Astrocyte of the cerebellum (primary cell): ENCODE measurements at places on chromosomes 7 and 10.
A peak's percentile ranks its signal among the peaks of the same experiment; 100 is the strongest.

GRCh38 chr7:155217634-155218033, 80.0 kb upstream of the INSIG1 start:
- no peak for DNase-seq

DNA sequence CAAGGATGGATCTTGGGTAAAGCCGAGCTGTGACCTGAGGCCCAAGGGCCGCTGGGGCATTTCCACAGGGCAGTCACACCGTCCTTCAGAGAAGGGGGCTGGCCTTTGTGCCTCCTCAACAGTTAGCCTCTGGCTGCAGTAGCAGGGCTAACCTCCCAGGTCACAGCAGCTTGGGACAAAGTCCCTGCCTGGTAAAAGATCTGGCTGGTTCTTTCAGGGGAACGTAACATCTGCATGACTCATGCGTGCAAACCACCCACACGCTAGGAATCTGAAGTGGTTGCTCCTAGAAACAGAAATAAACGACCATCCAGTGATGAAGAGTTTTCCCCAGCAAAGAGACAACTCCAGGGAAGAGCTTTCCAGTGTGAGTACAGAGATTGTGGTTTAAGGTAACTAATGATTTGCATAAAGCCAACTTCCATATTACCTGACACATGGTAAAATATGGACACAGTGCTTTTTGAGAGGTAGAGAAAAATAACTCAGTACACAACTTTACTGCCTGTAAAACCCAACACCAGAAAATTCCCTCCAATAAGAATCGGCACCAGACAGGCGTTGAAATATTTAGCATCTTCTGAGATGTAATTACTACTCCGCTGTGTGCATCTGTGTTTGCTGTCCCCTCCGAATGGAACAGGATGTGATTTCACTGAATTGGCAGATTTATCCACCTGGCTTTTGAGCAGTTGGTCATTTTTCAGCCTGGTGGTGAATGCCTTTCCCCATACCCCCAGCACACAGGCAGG, 84.9 kb upstream of the ADRB1 start:
- peak; percentile 83 for DNase-seq

- DNase-seq, result no peak
Measured at GRCh38 chr7:43757073-43757720, 1.3 kb upstream of the BLVRA start.

DNA sequence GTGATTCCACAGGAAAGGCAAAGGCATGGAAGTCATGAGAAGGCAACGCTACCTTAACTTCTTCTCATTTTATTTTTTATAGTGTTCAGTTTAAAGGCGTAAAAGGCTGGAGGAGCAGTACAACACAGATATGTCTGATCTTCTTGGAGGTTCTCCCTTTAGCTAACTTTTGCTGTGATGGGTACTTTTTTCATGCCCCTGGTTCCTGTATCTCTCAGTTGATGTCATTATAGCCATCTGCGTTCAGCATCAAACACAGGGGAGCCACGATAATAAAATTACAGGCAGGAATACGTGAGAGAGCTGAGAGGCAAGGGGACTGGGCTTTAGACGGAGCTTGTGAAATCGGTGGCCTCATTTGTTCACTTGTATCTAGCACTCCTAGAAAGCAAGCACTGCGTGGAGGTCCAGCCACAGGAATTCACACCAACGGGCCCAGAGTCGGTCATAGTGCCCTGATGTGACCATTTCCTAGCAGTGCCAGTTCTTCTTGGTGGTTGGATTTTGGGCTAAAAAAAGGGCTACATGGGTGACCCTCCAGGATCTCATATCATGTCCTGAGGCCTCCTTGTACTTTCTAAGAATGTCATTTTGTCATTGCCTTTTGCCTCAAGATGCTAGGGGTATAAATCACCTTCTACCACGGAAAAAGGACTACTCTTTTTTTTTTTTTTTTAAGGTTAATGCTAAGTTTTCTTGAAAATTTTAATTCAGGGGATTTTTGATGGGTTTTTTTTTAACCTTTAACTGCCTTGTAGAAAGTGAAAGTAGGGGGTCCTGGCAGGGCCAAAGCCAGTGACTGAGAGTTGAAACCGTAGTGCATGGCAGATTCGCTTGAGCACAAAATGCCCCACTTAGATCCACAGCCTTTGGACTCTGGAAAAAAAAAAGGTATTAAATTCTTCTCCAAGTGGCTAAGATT, 191.5 kb downstream of the CELF2 start:
- DNase-seq, result no peak

GRCh38 chr7:151490456-151491105, 29.1 kb downstream of the RHEB start:
- no peak for DNase-seq

- DNase-seq, result peak; percentile 16
Measured at GRCh38 chr10:16756561-16757221, 60.5 kb downstream of the RSU1 start.

GRCh38 chr10:7787150-7787856, 490 bp downstream of the KIN start:
- DNase-seq, result no peak

DNA sequence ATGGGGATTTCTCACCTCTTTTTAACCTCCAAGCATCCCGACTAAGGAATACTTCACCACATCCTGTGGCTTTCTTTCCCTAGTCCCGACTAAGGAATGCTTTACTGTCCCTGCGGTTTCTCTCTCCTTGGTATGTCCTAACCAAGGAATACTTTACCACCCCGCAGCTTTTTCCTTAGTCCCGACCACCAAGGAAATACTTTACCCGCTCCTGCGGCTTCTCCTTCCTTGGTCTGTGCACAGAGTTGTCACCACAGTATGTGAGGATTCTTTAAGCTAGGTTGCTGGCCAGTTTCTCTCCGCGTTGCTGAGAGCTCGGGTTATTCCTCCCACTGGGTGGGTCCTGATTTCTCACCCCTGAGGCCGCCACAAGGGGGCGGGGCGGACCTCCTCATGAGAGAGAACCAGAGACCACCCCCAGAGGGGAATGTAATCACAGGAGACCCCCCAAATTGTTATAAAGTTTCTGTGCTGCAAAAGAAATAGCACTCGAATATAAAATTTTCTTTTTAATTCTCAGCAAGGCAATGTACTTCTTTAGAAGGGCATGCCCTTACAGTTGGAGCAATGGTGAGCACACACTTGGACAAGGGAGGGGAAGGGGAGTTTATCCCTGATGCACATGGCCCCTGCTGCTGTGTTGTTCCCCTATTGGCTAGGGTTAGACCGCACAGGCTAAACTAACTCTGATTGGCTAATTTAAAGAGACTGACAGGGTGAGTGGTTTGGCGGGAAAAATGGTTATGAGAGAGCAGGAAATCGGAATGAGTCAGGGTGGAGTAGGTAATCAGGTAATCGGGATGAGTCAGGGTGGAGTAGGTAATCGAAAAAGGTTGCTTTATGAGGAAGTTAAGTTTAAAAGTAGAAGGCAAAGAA, 12.8 kb downstream of the SUGCT start:
- DNase-seq, result no peak

- DNase-seq, result no peak
Measured at GRCh38 chr10:58994226-58995057, 182.0 kb upstream of the PHYHIPL start.

- DNase-seq, result no peak
Measured at GRCh38 chr7:136078630-136079029, 101.5 kb upstream of the MTPN start.

GRCh38 chr7:100547872-100548271, 8.9 kb downstream of the AGFG2 start:
- DNase-seq, result no peak

DNA sequence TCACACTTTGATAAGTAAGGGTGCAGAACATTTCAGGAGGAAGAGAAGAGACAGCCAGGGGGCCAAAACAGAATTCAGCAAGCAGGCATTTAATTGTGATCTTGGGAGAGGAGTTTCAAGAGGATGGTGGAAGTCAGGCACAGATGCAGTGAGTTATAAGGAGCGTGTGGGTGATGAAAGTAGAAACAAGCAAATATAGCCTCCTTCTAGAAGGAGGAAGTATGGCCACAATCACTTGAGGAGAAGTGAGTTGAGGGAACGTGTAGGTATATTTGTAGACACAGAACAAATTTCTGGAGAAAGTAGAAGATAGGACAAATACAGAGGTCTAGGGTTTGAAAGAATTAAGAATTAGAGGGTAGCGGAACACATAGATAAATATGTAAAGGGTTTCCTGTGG, 165.8 kb downstream of the CACNB2 start:
- no peak for DNase-seq

- DNase-seq, result no peak
Measured at GRCh38 chr7:55052741-55053427, 34.1 kb downstream of the EGFR start.

GRCh38 chr10:115941361-115941771, 331.6 kb downstream of the GFRA1 start:
- DNase-seq, result no peak

DNA sequence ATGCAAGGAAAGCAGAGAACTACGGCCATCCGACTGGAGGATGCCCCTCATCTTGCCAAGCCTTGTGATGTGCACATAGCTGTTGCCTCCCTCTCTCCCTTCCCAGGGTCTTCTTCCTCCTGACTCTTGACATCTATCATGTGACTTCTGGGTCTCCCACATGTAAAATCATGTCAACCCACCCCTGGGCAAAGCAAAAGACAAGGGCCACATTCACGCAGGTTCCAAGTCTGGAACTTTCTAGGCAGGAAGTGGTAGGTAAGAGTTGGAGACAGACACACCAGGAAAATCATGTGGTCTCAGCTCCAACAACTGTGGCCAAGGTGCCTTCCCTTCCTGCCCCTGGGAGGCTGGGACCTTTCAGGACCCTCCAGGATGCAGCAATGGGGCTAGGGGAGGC, 187.3 kb downstream of the CXCL12 start:
- no peak for DNase-seq

GRCh38 chr7:71135663-71136062, 3.7 kb downstream of the GALNT17 start:
- no peak for DNase-seq

GRCh38 chr7:39594988-39595620, 28.3 kb upstream of the RALA start:
- DNase-seq, result peak; percentile 22

DNA sequence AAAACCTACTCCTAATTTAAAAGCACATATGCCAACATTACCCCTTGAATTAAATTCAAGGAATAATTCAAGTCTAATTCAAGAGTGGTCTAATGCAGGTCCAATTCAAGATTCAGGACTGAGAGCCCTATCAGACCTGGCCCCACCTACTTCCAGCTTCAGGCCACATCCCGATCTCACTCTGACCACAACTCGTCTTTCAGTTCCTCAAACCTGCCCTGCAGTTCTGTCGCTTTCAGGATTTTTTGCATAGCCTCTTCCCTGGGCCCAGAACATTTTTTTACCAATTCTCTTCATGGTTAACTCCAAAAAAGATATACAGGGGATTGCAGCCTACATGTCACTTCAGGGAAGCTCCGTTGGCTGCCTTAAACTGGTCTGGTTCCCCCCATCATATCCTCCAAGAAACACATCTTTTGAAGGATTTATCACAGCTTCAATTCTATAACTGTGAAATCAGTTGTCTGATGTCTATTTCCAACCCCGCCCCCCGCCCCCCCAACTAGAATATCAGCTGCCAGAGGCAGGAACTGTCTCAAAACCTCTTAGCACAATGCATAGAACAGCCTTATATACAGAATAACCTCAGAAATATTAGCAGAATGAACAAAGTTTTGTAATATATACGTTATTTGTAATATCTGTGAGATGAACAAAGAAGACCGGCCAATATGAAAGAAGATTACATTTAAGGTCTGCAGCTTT, 20.8 kb downstream of the CCDC6 start:
- no peak for DNase-seq

GRCh38 chr10:110460111-110460809, 37.4 kb upstream of the DUSP5 start:
- DNase-seq, result no peak

GRCh38 chr7:36441344-36442022, 51.8 kb downstream of the ANLN start:
- DNase-seq, result no peak

DNA sequence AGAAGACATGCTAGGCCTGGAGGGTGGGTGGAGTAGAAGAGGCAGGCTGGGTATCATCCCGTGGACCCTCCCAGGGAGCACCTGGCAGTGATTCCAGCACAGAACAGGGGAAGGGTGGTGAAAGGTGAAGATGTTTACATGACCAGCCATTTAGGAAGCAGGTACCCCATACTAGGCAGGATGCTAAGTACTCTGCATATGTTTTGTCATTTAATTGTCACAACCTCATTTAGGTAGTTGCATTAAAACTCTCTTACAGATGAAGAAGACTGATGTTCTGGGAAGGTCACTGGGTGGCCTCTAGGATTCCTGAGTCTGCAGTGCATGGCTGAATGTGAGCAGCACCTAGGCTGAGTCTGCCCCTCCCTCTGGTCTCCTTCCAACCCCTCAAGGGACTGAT, 15.2 kb downstream of the ITPRIP start:
- DNase-seq, result no peak

DNA sequence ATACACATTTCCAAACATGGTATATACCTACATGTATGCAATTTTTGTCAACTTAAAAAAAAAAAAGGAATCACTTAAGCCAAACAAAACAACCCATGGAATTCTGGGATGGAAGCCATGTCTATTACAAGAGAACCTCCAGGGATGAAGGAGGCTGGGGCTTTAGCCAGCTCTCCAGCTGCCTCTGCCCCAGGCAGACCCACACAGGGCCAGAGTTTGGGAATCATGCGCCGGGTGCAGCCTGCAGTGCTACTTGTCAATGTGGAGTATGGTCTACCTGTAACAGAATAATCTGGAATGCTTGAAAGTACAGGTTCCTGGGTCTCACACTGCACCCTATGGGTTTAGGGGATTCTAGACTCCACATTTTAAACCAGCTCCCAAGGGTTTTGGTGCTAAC, 10.8 kb downstream of the ATP6V0E2 start:
- DNase-seq, result peak; percentile 19

- DNase-seq, result no peak
Measured at GRCh38 chr10:5479481-5480161, 19.7 kb downstream of the CALML5 start.

GRCh38 chr10:14063531-14064285, 267.0 kb downstream of the FRMD4A start:
- DNase-seq, result peak; percentile 63

DNA sequence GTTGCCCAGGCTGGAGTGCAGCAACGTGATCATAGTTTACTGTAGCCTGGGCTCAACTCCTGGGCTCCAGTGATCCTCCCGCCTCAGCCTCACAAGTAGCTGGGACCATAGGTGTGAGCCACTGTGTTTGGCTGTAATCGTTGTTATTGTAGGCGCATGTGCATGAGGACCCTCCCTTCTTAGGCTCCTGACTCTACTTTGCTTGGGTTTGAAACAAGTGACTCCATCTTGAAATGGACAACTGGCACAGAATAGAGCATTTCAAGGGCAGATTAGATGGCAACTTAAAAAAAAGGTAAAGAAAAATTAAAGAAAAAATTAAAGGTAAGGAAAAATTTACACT, 15.4 kb upstream of the GIMAP8 start:
- no peak for DNase-seq
